Effector memory CD4-positive, alpha-beta T cell (primary cell): ENCODE measurements at places on chromosomes 11 and 22.

GRCh38 chr22:37157516-37158285, 8.0 kb upstream of the IL2RB start:
- DNase-seq: no peak

- no peak for DNase-seq
These were observed 600.0 kb downstream of the BRD1 start for GRCh38 chr22:49227670-49228069.

GRCh38 chr11:116823031-116823843, at the start of gene APOA4:
Gene APOA4 (minus strand): TSS chr11:116823304. CDS start chr11:116823191, 113 bp downstream.
- DNase-seq: no peak

- DNase-seq: no peak
These were observed 197.4 kb downstream of the ADAMTS15 start for GRCh38 chr11:130645843-130646197.

- no peak for DNase-seq
These were observed 1456.3 kb downstream of the BRD1 start for GRCh38 chr22:48371391-48371790.

- DNase-seq: no peak
These were observed 618 bp upstream of the CERK start for GRCh38 chr22:46738647-46739093.

GRCh38 chr11:86181379-86181778, 63.2 kb upstream of the EED start:
- DNase-seq: no peak

DNA sequence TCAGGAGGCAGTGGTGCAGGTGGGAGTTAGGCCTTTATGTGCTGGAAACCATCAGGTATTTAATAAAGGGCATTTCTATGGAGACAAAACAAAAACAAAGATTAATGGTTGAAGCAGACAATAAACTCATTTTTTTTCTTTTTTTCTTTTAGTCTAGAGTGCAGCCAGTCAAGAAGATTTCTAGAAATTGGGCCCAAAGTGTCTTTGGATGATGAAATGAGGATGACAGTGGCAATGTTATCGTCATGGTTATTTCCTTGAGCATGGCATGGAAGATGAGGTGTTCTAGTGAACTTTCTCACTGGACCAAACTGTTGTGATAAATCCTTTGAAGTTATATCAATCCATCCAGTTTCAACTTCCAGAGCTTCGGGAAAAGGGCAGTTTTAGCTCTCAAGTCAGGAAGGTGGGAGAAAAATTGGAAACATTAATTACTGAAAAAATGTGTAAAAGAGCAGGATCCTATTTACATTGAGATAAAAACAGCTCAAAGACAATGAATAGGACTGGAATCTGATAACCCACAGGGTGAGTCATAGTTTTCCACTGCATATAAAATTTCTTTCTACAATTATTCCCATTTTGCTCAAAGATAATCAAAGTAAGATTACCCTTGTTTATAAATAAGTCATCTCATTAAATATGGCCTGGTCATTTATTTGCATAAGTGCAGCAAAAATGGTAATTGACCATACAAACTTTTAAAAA, 33.0 kb downstream of the PRR5L start:
- DNase-seq: no peak

DNA sequence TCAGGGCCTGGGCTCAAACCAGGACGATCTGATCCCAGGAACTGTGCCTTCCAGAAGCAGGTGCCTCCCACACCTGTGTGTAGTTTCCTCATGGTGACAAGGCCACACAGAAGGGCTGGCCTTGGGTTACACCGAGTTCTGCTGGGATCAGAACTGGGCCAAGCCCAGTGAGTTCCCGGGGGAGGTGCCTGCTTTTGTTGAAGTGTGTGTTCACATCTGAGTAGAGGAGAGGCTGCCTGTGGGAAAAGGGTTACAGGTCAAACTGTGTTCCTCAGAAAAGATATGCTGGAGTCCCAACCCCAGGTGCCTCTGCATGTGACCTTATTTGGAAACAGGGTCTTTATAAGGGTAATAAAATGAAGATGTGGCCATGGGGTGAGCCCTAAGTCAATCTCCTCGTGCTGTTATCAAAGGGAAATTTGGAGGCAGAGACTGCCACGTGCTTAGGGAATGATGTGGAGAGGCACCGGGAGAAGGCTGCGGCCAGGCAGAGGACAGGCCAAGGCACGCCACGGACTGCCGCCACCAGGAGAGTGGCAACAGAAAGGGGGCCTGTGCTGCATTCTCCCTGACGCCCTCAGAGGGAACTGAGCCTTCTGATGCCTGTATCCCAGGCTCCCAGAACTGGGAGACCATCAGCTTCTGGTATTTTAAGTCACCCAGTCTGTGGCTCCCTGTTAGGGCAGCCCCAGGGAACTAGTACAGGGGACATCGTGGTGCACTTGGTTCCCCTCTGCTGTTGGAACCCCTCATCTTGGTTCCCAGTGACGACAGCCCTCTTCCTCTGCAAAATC, 158.8 kb downstream of the CACNA1I start:
- no peak for DNase-seq

- no peak for DNase-seq
These were observed 41.5 kb downstream of the NECTIN1 start for GRCh38 chr11:119687373-119688046.

DNA sequence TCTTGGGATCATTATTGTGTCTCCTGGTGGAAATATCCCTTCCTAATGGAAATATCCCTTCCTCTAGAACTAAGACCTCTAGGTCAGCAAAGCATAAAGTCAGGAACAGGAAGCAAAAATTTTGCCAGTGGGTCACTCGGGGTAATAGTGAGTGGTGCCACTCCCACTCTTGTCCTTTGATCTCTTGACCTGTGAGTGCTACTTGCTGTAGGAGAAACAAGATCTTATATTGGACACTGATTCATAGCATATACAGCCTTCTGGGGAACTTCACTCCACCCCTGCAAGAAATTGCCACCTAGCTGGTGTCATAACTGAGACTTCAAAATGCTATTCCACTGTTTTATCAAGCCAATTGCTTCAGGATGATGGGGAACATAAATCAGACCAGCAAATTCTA, 44.7 kb upstream of the TMEM45B start:
- DNase-seq: no peak
